ENCODE measurements at places on chromosomes 1 and 21.

- DNase-seq, result no peak
Measured at GRCh38 chr1:156581661-156582387, 2.3 kb downstream of the TTC24 start.

DNA sequence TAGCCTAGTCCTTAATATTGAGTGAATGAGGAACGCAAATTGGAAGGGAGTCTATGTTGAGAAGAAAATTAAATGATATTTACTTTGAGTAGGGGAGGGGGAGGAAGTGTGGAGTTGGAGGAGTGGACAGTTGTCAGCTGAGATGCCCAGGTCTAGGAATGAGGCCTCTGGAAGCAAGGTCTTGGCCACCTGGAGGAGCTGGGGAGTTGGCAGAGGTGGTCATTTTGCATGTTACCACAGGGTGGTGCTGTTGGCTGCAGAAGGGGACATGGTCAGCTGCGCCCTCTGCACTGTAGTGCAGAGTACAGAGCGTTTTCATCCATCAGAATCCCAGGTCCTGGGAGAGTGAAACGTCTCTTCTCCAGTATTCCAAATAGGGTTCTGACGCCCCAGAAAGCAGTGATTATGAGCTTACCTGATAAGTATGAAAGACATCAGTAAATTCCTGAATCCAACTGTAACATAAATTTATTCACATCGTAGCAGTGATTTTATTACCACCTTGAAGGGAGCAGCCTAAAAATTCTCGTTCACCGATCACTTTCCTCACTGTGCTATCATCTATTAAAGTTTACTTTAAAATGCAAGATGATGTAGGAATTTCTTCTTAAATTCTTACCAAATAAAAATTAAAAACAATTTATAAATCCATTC lies 13.8 kb downstream of the PARK7 start:
- peak; percentile 65 for DNase-seq

DNA sequence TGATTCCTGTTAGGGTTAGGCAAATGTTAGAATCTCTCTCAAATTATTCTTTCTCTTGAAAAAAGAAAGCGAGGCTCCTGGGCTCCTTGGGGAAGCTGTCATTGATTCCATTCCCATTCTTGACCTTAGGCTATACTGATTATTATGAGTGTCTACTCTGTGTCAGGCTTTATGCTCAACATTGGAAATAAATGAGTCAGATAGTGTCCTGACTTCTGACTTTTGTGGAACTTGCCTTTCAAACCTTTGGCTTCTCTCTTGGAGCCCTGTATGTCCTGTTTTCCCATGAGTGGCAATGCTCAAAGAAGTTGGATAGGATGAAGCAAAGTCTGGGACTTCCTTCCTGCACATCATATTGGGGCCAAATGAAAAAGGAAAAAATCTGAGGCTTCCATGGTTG lies 11.6 kb downstream of the AGO1 start:
- no peak for DNase-seq

GRCh38 chr1:10623686-10624145 lies 149.0 kb downstream of the PEX14 start:
- DNase-seq, result no peak
